ENCODE measurements at places on chromosomes 6 and 20. TPM values are rescaled to one million over a fixed set of nuclear protein-coding genes. Genes with fewer than 3 reads are reported as not detected.

The WFDC10B gene
- not detected for total RNA-seq

The IRF4 gene
- not detected for total RNA-seq

The HLA-G gene
- not detected for total RNA-seq

The HAO1 gene
- not detected for total RNA-seq

The KCNK16 gene
- not detected for total RNA-seq

The TNFAIP3 gene
- 12.6 TPM for total RNA-seq

The ECT2L gene
- not detected for total RNA-seq

The GJA10 gene
- not detected for total RNA-seq

The HEY2 gene
- 0.77 TPM for total RNA-seq

The BPIFB1 gene
- total RNA-seq: not detected

The DLK2 gene
- total RNA-seq: 1.4 TPM

The PRL gene
- not detected for total RNA-seq

The TMEM14C gene
- 186 TPM for total RNA-seq

The CD40 gene
- not detected for total RNA-seq

The WFDC6 gene
- not detected for total RNA-seq

The LST1 gene
- 0.09 TPM for total RNA-seq

- DNase-seq: no peak
Observed at GRCh38 chr20:59771506-59772372, 161.7 kb downstream of the SYCP2 start.

DNA sequence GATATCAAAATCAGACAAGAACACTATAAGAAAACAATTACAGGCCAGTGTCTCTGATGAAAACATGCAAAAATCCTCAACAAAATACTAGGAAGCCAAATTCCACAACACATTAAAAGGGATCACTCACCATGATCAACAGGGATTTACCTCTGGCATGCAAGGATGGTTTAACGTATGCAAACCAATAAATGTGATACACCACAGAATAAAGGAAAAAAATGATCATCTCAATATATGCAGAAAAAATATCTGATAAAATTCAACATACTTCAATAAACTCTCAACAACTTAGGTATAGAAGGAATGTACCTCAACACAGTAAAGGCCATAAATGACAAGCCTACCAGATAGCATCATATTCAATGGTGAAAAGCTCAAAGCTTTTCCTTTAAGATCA, 66.6 kb downstream of the SHPRH start:
- DNase-seq: no peak

DNA sequence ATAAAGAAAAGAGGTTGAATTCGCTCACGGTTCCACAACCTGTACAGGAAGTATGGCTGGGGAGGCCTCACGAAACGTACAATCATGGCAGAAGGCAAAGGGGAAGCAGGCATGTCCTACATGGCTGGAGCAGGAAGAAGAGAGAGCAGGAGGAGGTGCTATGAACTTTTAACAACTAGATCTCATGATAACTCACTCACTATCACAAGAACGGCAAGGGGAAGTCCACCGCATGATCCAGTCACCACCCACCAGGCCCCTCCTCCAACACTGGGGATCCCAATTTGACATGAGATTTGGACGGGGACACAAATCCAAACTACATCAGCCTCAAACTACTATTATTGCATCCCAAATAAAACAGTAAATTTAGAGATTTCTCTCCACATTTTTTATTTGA, 53.6 kb upstream of the CST7 start:
- no peak for DNase-seq

DNA sequence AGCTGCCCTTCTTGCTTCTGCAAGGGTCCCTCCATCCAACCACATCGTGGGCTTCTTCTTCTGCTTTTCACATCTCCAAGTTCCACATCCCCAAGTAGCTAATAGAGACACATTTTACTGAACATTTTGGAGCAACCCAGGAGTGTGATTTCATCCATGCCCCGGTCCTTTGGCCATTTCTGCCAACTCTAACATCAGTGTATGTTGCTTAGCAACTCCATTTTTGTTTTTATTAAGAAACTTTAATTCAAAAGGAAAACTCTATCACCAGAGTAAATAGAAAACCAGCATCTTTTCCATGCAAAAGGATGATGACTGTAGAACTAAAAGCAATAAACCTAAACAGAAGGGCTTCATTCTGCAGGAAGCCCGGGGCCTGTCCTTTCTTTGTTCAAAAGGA, 32.7 kb upstream of the SULF2 start:
- DNase-seq: no peak

DNA sequence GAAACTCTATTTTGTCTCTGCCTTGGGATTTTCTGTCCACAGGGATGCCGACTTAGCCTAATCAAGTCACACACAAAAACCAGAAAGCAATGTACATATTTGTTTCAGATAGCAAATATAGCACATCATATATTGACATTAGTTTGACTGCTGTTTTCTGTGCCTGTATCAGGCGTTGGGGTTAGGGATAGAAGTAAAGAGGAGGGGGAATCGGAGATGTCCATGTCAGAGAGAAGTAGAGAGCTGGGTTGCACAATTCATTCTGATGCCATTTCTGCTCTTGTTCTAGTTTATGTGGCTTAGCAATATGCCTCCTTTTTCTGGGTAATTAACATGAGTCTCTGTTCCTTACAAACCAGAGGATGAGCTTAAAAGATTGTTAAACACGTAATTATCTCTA, 14.7 kb upstream of the IPCEF1 start:
- no peak for DNase-seq

- no peak for DNase-seq
Observed at GRCh38 chr6:80643881-80644280, 537.4 kb downstream of the BCKDHB start.

GRCh38 chr6:24974182-24975171, 38.7 kb upstream of the RIPOR2 start:
- peak; percentile 41 for DNase-seq

DNA sequence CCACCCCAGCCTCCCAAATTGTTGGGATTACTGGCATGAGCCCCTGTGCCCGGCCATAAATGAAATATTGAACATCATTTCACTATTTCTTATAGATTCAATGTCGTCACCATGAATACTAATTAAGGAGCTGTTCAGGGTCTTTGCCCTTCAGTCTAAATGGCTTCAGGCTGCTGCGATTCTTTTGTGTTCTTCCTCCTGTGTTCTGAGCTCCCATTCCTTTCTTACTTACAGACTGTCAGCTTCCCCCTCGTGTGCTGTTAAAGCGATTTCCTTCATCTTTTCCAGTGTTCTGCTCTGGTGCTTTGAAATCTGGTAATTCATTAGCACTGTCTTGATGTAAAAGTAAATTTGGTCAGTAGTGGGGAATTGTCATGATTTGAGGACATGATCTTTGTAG, 63.3 kb upstream of the PRDM1 start:
- DNase-seq: no peak

GRCh38 chr6:35552285-35552917, 39.7 kb upstream of the TULP1 start:
- DNase-seq: peak; percentile 47

DNA sequence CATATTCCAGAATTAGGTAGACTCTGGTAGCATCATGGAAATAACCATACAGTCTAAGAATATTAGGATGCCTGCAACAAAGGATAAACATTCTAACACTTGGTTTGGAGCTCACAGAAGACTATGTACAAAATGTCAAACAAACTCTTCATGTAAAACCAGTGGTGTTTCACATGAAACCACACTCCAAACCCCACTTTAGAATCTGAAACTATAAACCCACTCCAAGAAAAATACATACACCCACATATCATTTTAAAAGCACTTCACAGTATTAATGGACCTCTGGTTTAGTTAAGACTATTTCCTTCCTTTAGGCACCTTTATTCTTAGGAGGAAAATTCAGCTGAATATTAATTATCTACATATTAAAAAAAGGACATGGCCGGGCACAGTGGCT, 10.5 kb downstream of the AURKA start:
- DNase-seq: no peak

GRCh38 chr6:158596861-158597260, 37.0 kb downstream of the TMEM181 start:
- no peak for DNase-seq

DNA sequence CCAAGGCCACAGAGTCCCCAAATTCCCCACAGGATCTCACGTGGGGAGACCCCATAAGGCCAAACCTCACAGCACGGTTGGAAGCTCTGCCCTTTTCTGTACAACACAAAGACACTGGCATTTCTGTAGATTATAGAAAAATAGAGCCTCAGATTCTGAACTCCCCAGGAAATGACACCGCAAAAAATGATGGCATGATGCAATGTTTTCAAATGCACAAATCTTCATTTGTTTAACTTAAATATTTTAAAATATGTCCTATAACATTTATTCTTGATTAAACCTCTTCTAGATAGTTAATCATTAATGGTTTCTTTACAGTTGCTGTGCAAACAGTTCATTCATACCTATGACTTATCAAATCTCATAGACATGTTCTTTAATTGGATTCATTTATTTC, 33.8 kb downstream of the SIM1 start:
- no peak for DNase-seq

- peak; percentile 16 for DNase-seq
Observed at GRCh38 chr6:99458319-99458718, 33.2 kb upstream of the PNISR start.

DNA sequence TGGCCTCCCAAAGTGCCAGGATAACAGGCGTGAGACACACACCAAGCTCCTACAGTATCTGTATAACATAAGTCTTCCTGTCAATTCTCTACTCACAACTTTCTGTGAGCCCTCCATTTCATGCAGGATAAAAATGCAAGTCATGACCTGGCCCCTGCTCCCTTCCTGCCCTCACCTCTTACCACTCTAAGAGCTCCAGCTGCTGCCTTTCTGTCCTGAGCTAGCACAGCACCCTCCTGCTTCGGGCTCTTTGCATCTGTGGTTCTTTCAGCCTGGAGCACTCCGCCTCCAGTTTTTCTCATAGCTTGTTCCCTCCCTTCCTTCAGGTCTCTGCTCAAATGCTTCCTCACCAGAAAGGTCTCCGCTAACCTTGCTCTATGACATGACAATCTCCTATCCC, 23.7 kb upstream of the TRPC4AP start:
- DNase-seq: no peak

GRCh38 chr6:36241728-36242127, 28.1 kb upstream of the PNPLA1 start:
- DNase-seq: no peak

- DNase-seq: peak; percentile 91
Observed at GRCh38 chr20:35883778-35884540, 70.3 kb downstream of the SCAND1 start.

- DNase-seq: no peak
Observed at GRCh38 chr6:100447081-100447899, 17.4 kb downstream of the SIM1 start.

DNA sequence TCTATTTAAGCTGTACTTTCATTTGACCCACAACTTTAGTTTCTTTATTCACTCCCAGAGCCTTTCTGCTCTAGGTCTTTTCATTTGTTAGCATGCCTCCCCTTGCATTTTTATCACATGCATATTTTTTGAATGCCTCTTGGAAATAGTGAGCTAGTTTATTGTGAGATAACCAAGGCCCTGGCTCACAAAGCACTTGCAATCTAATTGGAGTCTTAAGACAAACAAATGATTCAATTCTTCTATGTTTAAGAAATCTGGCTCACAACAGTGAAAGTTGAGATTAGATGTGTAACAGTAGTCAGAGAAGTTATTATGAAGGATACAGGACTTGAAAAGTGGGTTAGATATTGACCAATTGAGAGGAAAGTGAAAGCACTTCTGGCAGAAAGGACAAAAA, 173.4 kb downstream of the MOXD1 start:
- no peak for DNase-seq

GRCh38 chr6:161745594-161746141, 471.8 kb upstream of the AGPAT4 start:
- no peak for DNase-seq

GRCh38 chr20:45948261-45948733, 13.8 kb downstream of the PCIF1 start:
- no peak for DNase-seq

GRCh38 chr20:45902199-45902701, 9.7 kb downstream of the PLTP start:
- DNase-seq: no peak

GRCh38 chr6:40661726-40662125, 74.6 kb upstream of the LRFN2 start:
- no peak for DNase-seq

DNA sequence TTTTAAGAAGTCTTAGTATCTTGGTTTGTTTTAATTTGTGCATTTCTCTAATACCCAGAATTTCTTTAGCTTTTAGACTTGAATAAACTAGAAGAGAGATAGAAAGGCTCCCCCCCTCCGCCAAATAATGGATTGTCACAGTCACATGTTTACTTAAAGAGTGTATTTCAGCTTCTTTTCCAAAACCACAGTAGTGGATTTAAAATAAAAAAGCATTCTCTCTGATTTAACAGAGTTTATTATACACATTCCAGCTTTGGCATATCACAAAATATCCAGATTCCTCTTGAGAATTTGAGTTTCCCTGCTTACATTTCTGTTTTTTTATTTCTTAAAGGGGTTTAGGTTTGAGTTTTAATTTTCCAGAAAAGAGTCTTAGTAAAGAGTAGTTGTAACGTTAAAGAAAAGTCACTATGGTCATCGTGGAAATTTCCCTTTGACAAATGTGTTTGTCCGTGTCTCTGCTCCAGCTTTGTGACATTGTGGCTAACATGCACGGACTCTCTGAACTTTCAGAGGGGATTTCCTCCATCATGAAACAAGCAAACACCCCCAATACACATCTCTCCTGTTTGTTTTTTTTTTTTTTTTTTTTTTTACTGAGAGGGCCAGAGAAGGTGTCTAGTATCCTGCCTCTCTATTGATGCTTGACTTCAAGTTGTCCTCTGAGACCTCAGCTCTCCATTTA, 113.5 kb upstream of the SUPT3H start:
- DNase-seq: no peak

- no peak for DNase-seq
Observed at GRCh38 chr20:24696396-24696795, 227.0 kb downstream of the SYNDIG1 start.

DNA sequence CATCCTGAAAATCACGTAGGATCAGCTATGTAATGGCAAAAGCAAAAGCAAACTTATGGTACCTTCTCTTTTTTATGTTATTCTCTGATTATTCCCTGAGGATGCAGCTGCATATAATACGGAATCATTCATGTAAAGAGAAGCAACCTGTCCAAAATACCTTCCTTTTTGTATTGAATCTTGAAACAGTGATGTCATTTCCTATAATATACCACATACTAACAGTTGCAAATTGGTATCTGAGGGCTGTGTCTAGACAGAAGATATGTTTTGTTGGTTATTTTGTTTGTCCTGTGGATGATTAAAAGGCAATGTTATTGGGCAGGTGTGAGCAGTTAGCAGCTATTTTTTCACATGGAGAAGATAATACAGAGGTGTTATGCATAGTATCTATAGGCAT, 161.4 kb upstream of the AHI1 start:
- no peak for DNase-seq

- no peak for DNase-seq
Observed at GRCh38 chr6:138605958-138606357, 106.7 kb upstream of the NHSL1 start.

DNA sequence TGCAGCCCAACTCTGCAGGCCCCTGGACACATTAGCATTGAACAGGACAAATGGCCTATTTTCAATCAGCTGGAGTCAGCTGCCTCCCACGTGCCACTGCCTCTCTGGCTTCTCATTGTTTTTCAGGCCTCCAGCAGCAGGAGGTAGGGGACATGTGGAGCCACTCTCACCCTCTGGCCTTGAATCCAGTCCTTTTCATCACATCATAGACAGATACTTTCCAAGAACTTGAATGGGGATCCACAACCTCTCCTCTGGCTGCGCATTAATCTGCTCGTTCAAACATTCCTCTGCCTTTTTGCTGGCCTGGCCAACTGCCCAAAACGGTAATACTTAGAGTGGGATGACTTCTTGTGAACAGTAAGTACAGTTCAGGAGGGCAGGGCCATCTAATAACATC, 592.3 kb downstream of the PKHD1 start:
- no peak for DNase-seq

- DNase-seq: no peak
Observed at GRCh38 chr6:53702316-53702715, 36.8 kb upstream of the KLHL31 start.

Measured in Daoy (cell line).